ENCODE measurements at places on chromosomes 7 and 10.

GRCh38 chr10:89151857-89152256, 55.3 kb downstream of the CH25H start:
- DNase-seq, result no peak

- DNase-seq, result no peak
Measured at GRCh38 chr10:42646687-42647640, 8.6 kb upstream of the ZNF33B start.

- no peak for DNase-seq
Measured at GRCh38 chr10:132655735-132656134, 118.1 kb downstream of the INPP5A start.

DNA sequence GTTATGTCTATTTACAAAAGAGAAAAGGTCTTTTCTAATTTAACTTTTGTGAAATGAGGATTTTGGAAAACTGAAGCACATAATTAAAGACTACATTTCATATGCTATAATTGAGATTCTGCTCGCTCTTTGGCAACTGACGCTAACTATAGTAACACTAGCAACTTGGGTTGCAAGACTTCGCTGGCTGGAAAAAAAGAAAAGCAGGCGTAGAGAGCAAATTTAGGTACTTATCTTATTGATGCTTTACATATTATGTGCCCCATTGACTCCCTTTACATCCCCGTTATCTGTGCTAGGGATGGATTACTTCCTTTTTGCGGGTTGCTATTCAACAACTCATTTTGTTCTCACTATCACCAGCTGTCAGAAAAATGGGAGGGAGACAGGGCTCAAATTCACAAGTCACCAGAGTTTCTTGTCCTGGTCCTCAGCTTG, 10.5 kb downstream of the SEMA3C start:
- no peak for DNase-seq

DNA sequence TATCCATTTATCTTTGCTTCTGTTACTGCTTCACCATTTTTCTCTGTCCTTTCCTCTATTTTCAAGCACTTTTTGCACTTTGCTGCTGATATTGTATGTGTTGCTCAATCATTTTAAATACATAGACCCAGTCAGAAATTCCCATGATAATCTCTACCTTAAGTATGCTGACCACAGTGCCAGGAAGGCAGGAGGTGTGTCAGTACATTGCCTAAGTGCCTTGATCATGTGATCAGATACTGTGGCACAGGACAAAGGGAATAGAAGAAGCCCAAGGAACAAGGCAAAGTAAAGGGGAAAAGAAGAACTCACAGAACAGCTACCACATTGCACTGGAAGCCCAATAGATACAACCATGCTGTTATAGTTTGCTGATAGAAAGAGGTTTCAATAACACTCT, 53.7 kb upstream of the CD36 start:
- no peak for DNase-seq

GRCh38 chr7:50674896-50675835, 107.5 kb downstream of the GRB10 start:
- no peak for DNase-seq

- DNase-seq, result no peak
Measured at GRCh38 chr10:79238606-79239005, 108.7 kb upstream of the PPIF start.

GRCh38 chr7:91514591-91514990, 250.4 kb downstream of the FZD1 start:
- no peak for DNase-seq

DNA sequence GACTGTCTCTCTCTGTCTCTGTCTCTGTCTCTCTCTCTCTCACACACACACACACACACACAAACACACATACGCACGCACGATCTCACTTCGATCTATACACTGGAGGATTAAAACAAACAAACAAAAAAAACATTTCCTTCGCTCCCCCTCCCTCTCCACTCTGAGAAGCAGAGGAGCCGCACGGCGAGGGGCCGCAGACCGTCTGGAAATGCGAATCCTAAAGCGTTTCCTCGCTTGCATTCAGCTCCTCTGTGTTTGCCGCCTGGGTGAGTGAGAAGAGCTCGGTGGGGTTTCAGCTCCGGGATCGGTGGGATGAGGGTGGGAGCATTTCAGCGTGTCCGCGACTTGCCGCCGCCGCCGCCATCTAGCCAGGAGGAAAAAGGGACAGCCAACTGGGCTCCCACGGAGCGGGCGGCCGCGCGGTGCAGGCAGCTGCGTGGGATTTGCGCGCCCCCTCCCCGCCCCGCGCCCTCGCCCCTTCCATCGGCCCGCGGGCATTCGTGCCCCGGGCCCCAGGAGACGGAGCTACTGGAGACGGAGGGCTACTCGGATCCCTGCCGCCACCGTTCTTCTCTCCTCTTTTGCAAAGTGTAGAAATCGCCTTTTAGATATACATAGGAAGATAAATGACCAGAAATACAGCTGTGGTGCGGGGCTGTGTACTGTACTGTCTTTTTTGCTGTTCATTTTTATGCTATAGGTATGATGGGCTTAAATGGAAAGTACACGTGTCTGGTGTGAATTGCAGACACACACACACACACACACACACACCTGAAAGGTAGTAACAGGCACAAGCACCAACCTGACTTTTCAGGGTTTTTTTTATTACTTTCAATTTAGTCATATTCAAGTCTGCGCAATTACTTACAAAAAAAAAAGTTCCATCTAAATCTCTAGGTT, 581 bp downstream of the PTPRZ1 start:
- no peak for DNase-seq

DNA sequence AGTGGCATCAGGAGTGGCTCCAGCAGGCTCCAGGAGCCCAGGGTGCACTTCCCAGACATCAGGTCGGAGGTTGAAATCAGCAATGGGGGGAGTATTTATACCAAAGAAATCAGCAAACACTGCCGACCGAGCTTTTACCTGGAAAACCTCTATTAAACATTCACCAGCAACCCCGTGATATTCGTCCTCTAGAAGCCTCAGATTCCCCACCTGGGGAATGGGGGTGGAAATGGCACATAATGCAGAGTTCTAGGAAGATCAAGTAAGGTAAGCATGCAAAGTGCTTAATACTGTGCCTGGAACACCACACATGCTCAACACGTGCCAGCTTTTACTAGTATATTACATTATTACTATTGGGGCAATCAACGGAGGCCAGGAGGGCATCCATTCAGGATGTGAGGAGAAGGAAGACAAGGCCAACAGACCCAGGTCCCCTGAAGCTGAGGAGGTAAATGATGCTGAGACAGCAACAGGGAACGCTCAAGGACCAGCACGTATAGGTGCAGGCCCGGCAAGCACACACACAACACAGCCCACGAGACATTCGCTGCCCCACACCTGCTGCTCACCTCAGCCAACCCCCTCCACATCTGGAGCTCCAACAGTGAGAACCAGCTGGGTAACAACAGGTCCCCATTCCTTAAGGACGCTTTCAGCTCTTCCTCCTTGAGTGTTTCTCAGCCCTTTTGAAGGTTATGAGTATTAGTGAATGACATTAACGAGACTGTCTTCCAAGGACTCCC, 125.5 kb downstream of the TNS3 start:
- DNase-seq, result no peak

DNA sequence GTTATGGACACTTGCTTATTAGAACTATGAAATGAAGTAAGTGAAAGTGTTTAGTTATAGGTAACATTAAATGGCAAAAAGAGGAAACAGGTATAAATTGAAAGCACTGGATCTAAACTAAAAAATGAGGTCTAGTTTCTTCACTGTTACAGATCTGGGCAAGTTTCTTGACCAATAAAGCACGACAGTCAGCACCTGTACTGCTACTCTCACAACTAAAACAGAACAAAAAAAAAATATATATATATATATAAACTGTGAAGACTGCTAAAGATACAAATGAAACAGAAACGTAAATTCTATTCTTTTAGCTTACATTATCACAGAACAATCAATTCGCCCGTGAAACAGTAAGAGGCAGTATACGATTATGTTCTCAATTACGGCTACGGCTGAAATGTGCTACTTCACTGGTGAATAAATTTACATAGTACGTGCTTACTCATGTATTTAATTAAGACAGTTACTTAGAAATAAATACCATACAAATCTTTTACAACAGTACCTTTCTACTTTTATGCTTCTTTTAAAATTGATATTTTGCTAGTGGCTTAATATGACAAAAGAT, 4.2 kb downstream of the AHR start:
- DNase-seq, result no peak

DNA sequence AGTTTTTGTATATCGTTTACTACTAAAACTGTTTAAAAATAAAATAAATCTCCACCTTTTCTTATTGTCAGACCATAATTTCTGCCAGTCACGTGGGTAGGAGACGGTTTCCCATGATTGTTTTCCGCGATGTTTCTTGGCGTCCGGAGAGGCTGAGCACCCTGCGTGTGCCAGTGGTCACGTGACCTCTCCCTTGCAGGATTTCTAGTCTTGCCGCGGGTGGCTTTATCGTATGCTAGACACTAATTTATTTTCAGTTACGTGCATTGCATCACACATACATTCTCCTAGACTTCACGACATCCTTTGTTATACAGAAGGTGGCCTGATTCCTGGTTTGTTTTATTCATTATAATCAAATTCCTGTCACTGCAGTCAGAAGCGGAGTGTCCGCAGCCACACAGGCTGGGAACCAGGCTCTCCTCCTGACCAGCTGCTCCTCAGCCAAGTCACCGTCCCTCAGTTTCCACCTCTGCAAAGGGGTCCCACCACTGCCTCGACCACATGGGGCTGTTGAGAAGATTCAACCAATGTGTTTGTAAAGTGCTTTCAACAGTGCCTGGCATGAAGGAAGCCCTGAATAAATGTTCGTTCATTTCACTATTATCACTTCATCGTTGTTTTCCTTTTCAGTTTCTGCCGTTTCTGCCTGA, 203.2 kb upstream of the PPP2R2D start:
- DNase-seq, result no peak

DNA sequence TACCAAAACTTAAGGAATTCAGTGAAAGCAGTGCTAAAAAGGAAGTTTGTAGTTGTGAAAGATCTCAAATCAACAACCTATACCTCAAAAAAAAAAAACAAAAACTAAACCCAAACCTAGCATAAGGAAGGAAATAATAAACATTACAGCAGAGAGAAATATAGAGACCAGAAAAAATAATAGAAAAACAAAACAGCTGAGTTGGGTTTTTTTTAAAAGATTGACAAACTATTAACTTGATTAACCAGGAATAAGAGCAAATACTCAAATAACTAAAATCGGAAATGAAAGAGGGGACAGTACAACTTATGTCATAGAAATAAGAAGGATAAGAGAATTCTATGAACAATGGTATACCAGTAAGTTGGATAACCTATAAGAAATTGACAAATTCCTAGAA, 6.7 kb downstream of the ECD start:
- DNase-seq, result no peak

- DNase-seq, result no peak
Measured at GRCh38 chr10:96626795-96627194, 40.0 kb upstream of the TM9SF3 start.

- DNase-seq, result no peak
Measured at GRCh38 chr7:27068259-27068658, 27.5 kb downstream of the HOXA1 start.

DNA sequence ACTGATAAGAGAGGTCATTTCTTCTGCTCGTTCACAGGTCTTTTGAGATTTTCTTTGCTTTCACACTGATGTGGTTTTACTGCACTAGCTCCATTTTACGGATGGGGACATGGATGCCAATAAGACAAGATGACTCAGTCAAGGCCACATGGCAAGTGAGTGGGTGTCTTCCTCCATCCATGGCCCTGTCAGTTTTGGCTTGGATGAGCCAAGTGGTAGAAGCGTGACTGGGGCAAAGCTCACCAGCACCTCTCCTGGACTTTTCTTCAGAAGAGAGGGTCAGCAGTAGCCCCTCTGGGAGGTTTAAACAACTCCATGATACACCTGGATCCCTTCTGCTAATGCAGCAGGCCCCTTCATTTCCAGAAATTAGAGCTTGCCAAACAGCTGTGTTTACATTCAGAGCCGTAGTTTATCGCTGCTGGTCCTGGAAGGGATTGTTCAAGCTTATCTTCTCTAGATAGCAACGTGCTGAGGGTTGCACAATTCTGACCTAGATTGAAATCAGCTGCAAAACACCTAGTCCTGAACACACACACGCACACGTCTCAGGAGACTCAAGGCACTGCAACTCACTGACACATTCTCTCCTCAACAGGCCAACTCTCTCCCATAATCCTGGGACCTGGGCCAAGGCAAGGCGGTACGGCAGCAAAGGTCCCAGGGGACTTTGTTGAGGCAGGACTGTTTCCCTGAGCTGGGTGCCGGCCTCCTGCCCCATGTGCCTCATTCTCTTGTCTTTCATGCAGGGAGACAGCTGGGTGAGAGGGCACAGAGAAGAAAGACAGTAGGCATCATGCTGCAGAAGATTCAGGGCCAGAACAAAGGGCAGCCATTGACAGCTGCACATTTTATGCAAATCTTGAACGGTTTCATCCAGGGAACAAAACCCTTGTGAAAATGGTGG, 14.2 kb upstream of the PDCD4 start:
- no peak for DNase-seq

DNA sequence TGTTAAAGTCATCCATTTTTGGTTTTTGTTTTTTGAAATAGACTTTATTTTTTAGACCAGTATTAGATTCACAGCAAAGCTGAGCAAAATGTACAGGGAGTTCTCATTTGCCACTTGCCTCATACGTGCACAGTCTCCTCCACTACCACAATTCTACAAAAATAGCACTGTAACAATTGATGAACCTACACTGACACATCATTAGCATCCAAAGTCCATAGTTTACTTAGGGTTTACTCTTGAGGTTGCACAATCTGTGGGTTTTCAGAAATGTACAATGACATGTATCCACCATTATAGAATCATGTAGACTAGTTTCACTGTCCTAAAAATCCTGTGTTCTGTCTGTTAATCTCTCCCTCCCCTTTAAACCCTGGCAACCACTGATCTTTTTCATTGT, 125.8 kb upstream of the PDSS1 start:
- DNase-seq, result no peak

GRCh38 chr7:116736927-116737715, 65.1 kb downstream of the MET start:
- no peak for DNase-seq

DNA sequence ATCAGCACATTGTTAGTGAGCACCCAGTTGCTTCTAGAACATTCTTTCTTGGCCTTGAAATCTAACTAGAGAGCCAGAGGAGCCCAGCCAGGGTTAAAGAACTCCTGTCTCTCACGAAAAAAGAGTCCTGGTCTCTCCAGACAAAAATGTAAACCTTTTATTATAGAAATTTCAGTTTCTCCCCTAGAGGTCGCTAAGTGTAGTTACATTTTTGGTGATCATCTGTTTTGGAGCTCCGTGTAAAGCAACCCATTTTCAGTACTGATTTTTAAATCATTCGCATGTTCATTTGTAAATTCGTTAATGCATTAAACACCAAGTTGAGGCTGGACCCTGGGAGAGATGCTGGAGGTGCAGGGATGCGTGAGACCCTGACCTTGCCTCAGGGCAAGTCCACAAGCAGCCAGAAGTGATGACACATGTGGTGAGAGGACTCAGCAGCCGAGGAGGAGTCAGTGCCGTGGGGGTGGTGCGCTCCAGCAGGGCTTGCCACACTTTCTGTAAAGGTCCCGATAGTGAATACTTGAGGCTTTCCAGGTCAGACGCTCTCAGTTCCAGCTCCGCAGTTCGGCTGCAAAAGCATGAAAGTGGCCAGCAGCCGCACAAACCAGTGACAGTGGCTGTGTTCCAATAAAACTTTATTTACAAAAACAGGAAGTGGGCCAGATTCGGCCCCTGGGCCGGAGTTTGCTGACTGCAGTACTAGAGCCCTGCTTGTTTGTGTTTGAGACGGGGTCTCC, 578.6 kb upstream of the FOXK1 start:
- no peak for DNase-seq

- no peak for DNase-seq
Measured at GRCh38 chr7:15680446-15680845, 6.0 kb downstream of the MEOX2 start.
